ENCODE measurements at places on chromosomes 12 and 14.

- DNase-seq, result no peak
Observed at GRCh38 chr14:99075061-99075460, 196.9 kb downstream of the BCL11B start.

GRCh38 chr12:106492857-106493256 lies 89.9 kb upstream of the RFX4 start:
- no peak for DNase-seq

GRCh38 chr12:63805704-63806672 lies 26.3 kb downstream of the RXYLT1 start:
- DNase-seq, result no peak

DNA sequence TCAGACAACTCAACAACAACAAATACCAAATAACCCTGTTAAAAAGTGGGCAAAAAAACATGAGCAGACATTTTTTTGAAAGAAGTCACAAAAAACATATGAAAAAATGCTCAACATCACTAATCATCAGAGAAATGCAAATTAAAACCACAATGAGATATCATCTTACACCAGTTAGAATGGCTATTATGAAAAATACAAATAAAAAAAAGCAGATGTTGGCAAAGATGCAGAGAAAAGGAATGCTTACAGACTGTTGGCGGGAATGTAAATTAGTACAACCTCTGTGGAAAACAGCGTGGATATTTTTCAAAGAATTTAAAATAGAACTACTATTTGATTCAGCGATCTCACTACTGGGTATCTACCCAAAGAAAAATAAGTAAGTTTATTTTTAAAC lies 114.0 kb downstream of the SLC38A4 start:
- DNase-seq, result no peak

DNA sequence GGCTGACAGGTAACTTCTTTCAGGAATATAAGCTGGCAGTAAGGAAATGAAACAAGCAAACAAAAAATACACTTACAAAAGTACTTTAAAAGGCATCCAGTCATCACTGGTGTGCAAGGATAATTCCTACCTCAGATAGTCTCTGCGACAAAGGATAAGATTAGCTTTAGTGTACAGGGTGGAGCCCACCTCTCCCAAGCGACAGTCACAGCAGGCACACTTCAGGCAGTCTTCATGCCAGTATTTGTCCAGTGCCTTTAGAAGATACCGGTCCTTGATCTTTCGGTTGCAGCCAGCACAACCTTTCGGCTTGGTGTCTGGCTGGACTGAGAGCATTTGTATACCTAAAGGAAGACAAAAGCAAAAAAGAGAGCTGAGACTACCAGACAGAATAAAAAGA lies 5.4 kb downstream of the LMO3 start:
- no peak for DNase-seq

- peak; percentile 72 for DNase-seq
Observed at GRCh38 chr12:10540776-10541205, 35.1 kb downstream of the EIF2S3B start.

- DNase-seq, result no peak
Observed at GRCh38 chr12:65524666-65525065, 246.2 kb downstream of the MSRB3 start.

DNA sequence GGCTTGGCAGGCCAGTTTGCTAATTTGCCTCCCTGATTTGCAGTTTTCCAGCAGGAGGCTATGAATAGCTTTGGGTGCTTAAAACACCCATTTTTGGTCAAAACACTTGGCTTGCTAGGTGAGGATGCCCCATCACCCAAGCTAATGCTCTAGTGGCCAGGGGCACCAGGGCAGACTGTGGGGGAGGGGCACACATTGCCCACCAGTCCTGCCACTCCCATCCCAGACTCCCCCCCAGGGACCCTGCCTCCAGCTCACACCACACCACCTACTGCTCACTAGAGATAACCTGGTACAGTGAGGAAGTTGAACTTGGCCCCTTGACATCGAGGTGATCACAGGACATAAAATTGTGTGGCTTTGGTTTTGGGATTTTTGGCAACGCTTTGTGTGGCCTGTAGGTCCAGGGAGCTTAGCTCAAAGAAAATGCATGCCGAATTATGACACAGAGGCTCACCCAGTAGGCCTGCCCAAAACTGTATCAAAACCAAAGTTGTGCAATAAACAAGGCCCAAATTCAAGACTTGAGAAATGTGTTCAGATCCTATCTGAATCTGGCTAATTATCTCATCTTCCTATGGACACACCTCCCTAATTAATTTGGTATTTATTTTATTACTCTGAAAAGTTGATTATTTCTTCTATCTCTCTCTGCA lies 4.3 kb downstream of the NUAK1 start:
- no peak for DNase-seq

- peak; percentile 51 for DNase-seq
Observed at GRCh38 chr14:20632448-20632830, 9.1 kb downstream of the OR6S1 start.

DNA sequence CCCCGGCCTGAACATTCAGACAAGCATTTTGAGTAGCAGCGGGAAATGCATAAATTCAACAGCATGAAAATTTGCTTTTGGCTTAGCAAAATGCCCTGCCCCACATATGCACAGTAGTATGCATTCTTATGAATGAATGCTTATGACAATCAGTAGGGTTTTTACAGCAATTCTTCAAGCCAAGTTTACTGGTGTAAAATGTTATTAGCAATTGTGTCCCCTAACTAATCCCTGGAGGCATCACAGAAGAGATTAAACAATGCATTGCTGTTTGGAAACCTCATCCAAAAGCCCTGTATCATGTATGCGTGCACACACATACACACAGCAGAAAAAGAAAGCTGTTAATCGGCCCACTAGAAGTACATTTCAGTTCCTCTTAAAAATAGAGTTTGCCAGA lies 406.5 kb downstream of the LRIG3 start:
- DNase-seq, result no peak

- peak; percentile 80 for DNase-seq
Observed at GRCh38 chr12:53344824-53345485, 8.8 kb upstream of the SP7 start.

DNA sequence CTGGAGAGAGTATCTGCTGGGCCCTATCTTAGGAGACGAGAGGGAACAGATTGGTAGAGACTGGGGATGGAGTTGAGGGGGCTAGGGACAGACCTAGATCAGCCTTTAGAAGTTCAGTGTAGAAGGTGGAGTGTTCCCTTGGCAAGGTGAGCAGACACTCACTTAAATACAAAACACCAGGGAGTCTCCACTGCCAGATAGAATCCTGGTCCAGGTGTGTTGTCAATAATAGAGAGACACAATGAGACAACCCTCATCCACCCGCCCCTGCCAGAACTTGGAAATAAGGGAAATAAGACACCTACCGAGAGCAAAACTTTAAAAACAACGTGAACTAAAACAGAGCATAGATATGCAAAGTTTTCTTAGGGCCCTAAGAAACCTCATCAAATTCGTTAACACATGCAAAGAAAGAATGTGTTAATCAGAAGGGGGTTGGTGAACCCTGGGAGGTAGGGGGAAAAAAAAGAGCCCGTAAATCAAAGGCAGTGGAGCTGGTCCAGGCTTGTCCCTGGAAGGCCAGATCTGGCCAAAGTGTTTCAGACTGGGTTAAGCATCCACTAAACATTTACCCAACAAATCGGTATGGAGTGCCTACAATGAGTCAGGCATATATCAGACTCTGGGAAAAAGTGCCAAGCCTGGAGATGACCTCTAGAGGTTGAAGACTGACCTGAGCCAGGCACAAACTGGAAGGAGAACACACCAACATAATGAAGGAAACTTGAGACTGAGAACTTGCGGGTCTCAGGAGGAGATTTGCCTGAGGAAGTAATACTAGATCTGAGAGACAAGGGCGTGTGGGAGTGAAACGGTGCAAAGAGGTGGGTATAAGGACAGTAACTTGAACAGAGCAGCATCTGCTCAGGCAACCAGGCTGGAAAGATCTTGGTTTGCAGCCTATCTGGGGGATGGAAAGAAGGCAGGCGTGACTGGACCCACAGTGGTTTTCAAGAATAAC lies 37.0 kb upstream of the OTX2 start:
- no peak for DNase-seq

GRCh38 chr12:11496157-11496851 lies 100.9 kb upstream of the PRB2 start:
- no peak for DNase-seq

DNA sequence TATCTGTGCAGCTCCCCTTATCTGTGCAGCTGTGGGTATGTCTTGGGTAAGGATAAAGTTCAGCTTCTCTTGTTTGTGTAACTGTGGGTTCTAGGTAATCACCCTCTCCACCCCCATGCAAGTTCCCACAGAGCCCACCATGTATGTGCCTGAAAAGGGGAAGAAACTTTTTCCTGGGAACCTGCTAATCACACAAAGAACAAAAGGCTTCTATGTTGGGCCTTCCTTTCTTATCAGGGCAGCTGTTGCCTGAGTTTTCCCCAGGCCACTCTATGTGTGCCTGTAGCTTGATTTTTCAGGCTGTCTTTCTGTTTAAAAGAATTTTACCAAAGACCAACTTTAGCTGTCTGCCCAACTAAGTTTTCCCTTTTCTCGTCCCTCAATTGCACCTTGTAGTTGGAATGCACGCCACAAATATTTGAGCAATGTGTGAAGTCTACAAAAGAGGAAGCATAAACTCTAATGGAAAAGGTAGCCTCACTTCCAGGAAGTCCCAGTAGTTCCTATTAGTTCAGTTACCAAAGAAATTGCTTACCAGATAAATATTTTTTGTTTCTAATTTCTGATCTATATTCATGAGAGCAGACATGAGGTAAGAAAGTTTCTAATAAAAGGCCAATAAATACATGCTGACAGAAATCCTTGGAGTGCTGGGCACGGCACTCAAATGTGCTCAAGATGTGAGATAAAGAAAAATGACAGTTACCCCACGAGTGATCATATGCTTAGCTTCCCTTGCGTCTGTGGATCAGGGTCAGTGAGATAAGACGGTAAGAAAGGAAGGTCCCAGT lies 2.7 kb upstream of the GALC start:
- peak; percentile 13 for DNase-seq

DNA sequence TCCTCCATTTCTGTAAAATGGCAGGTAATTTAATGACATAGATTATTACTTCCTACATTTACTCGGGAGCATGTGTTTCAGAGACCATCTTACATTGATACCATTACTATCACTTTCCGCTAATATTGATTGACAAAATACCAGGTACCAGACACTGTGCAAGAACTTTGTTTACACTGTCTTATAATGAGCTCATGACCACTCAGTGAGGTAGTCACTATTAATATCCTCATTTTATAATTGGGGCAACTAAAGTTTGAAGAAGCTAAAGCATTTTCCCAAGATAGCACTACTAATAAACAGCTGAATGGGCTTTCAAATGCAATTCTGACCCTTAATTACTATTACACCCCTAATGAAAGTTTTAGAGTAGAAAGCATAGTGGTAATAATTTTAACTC lies 734.8 kb downstream of the DIO2 start:
- no peak for DNase-seq

- no peak for DNase-seq
Observed at GRCh38 chr12:56071648-56072047, 8.3 kb upstream of the ERBB3 start.

GRCh38 chr12:4786795-4787194 lies 66.6 kb downstream of the GALNT8 start:
- no peak for DNase-seq

DNA sequence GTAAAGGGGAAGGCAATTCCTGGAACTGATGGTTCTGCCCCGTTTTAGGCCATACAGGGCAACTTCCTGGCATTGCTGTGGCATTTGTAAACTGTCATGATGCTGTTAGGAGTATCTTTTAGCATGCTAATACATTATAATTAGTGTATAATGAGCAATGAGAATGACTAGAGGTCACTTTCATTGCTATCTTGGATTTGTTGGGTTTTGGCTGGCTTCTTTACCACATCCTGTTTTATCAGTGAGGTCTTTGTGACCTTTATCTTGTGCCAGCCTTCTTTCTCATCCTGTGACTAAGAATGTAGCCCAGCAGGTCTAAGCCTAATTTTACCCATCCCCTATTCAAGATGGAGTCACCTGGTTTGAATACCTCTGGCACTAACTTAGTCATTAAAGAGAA lies 51.2 kb downstream of the TESPA1 start:
- DNase-seq, result peak; percentile 27

DNA sequence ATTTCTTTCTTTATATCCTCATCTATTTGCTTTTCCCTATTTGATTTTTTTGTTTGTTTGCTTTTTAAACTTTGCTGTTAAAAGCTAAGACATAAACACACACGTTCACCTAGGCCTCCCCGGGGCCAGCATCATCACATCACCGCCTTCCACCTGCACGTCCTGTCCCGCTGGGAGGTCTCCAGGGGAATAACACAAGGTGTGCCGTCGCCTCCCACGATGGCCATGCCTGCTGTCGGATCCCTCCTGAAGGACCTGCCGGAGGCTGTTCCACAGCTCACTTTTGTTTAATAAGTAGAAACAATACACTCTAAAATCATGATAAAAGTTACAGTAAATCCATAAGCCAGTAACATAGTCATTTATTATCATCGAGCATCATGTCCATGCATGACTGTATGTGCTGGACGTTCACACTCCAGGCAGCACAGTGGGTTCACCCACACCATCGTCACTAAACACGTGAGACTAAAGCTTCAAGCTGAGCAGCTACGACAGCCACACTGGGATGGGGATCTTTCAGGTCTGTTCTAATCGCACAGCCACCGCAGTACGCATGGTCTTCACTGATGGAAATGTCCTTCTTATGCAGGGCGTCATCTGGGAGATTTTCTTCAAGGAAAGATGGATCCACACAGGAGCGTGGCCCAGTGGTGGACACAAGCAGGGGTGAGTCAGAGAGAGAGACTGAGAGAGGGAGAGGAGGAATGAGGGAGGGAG lies 3.6 kb downstream of the RIMBP2 start:
- DNase-seq, result no peak

GRCh38 chr12:52434081-52434733 lies at the start of gene KRT75:
Gene KRT75, minus strand, starts transcription at chr12:52434371. Its CDS starts 67 bp downstream, at chr12:52434304.
- DNase-seq, result no peak

DNA sequence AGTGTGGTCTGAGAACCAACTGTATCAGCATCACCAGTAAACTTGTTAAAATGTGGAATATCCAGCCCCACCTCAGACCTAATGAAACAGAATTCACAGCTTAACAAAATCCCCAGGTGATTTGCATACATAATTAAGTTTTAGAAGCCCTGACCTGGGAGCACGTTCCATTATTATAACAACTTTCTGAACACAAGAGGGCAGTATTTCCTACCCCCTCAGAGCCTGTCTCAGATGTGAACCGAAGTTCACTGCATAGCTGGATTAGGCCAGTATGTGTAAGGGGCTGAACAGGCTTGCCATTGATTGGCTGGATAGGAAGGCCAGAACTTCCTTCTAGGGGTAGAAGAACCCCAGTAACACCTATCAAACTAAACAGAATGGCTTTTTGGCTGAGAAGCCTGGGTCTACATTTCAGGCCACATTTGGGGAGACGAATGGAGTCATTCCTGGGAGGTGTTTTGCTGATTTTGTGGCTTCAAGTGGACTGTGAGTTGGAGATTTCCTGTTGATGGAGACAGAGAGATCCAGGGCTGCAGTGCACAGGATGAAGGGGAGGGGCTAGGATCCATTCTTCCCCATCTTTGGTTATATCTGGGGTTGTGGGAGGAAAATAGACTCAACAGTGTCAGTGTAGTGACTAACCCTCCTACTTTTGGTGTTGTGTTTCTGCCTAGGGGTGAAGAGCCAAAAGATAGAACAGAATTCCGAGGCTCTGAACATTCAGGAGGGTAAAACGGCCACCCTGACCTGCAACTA lies 94.7 kb upstream of the OR4E1 start:
- peak; percentile 24 for DNase-seq

Measured in GM12865 (cell line).